ENCODE measurements at places on chromosomes 11 and 22.
A peak's percentile ranks its signal among the peaks of the same experiment; 100 is the strongest.

- DNase-seq, result no peak
These were observed 42.6 kb downstream of the SLN start for GRCh38 chr11:107669191-107669740.

GRCh38 chr11:128734103-128734831 is 40.4 kb downstream of the FLI1 start:
- no peak for DNase-seq

DNA sequence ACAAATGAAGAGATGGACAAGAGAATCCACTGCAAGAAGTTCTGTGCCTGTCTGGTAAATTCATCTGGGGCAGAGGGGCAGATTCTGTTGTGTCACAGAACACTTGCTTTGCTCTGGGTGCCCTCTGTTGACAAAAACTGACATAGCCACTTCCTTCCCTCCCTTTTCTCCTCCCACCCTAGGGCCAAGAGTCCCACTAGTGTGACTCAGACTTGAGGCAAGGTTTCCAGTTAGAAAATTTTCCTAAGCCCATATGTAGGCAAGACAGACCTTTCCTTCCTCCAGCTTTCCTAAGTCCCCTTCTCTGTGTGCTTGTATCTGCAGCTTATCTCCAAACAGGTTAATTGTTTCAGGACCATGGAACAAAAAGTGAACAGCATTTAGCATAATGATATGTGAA is 106.8 kb downstream of the RBFOX2 start:
- DNase-seq, result no peak

DNA sequence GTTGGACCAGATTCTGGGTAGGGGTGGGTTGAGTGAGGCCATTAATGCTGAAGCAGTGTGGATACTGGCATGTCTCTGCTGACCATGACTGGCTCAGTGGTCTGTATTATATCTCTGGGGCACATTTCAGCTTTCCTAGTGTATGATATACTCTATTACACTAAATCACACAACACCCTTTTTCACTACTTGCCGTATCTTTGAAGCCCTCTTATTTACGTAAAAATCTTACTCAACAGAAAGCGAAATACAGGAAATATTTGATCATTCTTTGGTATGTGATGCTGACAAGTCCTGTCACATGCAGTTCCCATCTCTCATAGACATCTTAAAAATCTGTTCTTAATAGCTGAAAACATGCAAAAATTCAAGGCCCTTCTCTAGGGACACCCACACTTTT is 40.3 kb downstream of the OR5B17 start:
- no peak for DNase-seq

GRCh38 chr11:45332276-45332934 is 46.3 kb upstream of the SYT13 start:
- DNase-seq, result no peak

DNA sequence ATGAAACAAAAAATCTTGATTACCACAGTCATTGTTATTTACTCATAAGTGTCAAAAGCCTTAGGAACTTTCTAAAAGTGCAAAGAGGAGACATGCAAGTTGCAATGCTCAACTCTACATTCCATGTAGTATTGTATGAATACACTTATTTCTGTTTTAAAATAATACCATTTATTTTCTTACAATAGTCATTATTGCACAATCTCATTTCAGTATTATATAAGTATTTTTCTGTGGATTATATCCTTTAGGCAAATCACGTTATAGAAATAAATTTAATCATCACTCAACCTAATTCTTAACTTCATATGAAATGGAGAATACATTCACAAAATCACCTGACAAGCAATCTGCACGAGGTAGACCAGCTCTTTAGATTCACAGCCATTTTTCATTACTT is 98.8 kb downstream of the ARHGAP32 start:
- no peak for DNase-seq

- DNase-seq, result no peak
These were observed 5.3 kb downstream of the DMC1 start for GRCh38 chr22:38564669-38565068.

GRCh38 chr11:95296621-95297025 is 65.6 kb upstream of the SESN3 start:
- no peak for DNase-seq

DNA sequence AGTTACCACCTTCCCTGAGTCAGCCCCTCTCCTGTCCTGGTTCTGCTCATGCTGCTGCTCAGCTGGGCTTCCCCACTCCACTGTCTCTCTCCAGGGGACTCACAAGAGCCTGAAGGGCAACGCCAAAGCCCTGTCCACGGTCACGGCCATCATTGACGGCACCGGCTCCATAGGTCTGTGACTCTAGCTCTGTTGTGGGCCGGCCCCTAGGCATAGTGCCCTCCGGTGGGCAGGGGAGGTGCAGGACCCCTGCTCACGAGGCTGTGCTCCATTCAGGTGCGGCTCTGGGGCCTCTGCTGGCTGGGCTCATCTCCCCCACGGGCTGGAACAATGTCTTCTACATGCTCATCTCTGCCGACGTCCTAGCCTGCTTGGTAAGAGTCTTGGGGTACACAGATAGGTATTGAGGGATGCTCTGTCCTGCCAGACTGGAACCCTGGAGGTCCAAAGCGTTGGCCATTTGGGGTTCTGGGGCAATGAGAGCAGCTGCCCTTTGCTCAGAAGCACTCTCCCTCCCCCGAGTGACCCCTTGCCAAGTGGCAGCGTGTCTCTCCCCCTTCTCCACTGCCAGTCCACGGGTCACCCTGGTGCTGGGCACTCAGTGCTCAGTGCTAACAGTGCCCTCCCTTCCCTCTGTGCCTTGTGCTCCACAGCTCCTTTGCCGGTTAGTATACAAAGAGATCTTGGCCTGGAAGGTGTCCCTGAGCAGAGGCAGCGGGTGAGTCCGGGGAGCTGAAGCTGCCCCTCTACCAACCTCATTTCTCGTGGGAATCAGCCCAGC is 22.4 kb downstream of the SLC37A2 start:
- DNase-seq, result no peak

GRCh38 chr11:116984589-116984988 is 113.6 kb downstream of the SIK3 start:
- DNase-seq, result no peak

GRCh38 chr11:92979176-92979575 is 9.7 kb downstream of the MTNR1B start:
- no peak for DNase-seq

GRCh38 chr11:110038201-110038600 is 55.0 kb upstream of the ZC3H12C start:
- no peak for DNase-seq

DNA sequence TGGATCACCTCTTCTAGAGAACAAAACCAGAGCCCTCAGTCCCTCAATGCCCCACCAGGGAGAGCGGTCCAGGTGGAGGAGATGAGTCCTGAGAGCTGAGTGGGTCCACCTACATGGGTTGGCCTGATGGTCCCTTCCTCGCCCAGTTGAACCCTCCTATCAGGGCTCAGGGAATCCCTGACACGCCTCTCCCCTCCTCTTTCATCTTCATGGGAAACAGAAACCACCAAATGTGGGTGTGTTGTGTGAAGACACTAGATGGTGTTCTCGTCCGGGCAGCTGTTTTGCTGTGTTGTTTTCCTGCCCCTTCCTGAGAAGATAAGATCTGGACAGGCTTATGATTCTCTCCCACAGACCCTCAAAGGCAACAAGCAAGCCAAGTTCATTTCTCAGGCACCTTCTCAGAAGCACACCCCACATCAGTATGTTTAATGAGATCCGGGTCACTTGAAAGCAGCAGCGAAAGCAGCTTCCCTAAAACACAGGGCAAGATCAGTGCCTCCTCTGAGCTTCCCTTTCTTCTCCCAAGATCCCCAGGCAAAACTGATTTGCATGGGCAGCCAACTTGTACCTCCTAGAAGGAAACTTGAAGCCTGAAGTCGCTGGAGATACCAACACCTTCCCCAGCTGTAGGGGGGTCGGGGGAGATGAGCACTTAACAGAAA is 35.3 kb upstream of the POU2AF1 start:
- no peak for DNase-seq

DNA sequence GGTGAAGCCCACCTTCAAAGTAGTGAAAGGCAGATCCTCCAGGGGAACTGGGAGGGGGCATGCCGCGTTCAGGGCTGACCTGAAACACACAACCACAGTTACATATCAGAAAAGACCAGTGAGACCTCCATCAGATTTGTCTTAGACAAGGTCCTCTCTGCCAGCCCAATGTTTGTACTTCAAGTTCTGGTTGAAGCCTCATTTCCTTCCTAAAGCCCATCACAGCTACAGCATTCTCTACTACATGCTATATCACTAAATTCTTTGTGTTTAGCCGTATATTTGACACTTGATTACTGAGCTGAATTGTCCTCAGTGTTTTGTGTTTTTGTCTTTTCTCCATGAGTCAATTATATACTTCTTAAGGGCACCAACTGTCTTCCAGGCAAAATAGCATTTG is 40.1 kb downstream of the PI4KA start:
- no peak for DNase-seq

- no peak for DNase-seq
These were observed 141.3 kb upstream of the CCDC90B start for GRCh38 chr11:83427501-83427900.

GRCh38 chr11:110728476-110728875 is 16.2 kb upstream of the ARHGAP20 start:
- no peak for DNase-seq

DNA sequence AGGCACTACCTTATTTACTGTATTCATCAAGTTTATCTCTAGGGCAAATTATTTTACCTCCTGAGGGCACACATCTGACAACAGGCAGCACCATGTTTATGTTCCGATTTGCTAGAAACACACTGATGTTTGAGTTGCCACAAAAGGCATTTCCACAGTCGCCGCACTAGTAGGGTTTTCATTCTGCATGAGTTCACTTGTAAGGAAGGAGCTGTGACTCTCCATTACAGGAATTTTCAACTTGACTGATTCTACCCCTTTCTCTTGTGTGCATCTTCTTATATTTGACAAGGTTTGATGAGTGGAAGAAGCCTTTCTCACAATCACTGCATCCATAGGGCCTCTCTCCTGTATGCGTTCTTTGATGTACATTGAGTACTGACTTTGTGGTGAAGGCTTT is 455.9 kb upstream of the CNTN5 start:
- no peak for DNase-seq

DNA sequence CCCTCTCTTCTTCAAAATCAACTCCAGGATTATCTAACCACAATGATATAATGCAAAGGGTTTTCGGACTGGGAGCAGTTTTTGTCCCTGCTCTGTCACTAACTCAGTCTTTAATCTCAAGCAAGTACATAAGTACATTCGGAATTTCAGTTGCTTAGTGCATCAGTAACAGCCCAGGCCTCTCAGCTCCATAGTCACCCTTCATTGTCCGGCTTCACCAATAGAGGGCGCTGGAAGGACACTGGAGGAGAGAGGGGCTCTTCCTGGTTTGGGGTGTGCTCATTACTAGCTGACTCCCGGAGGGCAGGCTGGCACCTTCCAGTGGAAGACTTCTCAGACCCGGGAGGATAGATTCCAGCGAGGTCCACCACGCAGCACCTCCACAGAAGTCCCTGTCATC is 90.4 kb upstream of the PDGFD start:
- peak; percentile 6 for DNase-seq

DNA sequence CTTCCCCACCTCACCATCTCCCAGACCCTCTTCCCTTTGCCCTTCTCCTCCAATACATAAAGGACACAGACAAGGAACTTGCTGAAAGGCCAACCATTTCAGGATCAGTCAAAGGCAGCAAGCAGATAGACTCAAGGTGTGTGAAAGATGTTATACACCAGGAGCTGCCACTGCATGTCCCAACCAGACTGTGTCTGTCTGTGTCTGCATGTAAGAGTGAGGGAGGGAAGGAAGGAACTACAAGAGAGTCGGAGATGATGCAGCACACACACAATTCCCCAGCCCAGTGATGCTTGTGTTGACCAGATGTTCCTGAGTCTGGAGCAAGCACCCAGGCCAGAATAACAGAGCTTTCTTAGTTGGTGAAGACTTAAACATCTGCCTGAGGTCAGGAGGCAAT is 58.2 kb downstream of the TIMP3 start:
- no peak for DNase-seq

GRCh38 chr11:83257761-83258168 is 28.4 kb downstream of the CCDC90B start:
- DNase-seq, result no peak

DNA sequence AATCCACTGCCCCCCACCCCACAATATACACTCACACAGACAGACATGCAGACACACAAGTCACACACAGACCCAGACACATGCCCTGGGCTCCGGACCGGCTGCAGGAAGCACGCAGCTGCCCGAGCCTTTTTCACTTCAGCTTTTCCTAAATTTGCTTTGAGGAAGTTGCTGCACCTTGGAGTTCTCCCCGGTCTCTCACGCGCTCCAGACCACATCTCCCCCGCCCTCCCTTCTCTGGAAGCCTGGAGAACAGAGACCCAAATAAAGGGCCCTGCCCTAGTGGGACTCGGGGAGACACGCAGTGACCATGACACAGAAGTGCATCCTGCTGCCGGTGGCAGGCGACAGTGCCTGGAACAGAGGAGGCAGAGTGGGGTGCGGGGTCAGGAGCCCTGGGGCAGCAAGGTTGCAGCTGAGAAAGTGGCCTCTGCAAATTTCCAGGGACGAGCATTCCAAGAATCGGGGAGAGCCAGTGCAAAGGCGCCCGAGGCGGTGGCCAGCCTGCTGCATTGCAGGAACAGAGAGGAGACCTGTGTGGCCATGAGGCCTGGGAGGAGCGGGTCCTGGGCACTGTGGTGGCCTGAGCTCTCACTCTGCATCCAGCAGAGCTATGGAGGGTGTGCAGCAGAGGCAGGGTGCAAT is 19.1 kb downstream of the RPL3 start:
- no peak for DNase-seq

DNA sequence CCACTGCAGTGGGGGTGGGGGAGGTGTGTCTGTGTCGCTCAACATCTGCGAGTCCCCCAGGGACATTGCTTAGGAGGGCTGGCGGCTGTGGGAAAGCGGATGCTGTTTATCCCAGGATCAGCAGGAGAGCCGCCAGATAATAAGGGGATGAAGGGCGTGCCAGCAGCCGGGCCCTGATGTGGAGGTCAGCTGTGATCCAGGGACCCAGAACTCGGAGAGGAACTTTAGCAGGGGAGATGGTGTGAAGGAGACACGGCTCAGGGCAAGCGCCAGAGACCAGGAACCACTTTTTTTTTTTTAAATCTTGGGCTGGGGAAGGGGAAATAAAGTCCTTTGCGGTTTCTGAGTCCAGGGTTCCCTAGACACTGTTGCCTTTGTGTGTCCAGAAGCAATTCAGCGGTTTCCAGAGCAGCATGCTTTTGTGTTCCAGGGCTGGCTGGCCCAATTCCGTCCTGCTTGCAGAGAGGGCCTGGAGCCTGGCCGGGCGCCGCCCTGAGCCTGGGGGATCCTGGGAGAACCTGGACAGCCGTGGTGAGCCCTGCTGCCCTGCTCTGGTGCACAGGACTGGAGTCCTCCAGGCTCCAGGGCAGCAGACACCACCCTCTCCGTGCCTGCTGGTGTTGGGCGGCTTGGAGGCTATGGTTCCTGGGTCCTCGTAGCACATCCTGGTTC is at the start of gene GRAMD4:
Gene GRAMD4 (plus strand): TSS at position 557 of the 672 bp plus-strand sequence. CDS start 6,414 bp downstream, outside the sequence.
- no peak for DNase-seq

All from activated CD8-positive, alpha-beta memory T cell treated with anti-CD3 and anti-CD28 coated beads for 48 hours (primary cell).